Dermis microvascular lymphatic vessel endothelial cell (primary cell): ENCODE measurements at places on chromosomes 12 and 14. TPM values are rescaled to one million over a fixed set of nuclear protein-coding genes. Genes with fewer than 3 reads are reported as not detected.

The PTCSC3 gene
- not detected in 2 replicates for total RNA-seq

The RFLNA gene
- total RNA-seq = under 0.01 TPM in 2 replicates

The TCL1B gene
- total RNA-seq = not detected in 2 replicates

The ATL1 gene
- total RNA-seq = 0.76 and 0.90 TPM in 2 replicates

The RERGL gene
- total RNA-seq = not detected in 2 replicates

The DHH gene
- total RNA-seq = 0.25 and 0.39 TPM in 2 replicates

The SCN8A gene
- under 0.01 and 0.38 TPM in 2 replicates for total RNA-seq

The BTBD7 gene
- 18.1 and 26.4 TPM in 2 replicates for total RNA-seq

The GLT1D1 gene
- not detected in 2 replicates for total RNA-seq

The ASPG gene
- not detected in 2 replicates for total RNA-seq

The CCDC38 gene
- total RNA-seq = not detected in 2 replicates

The C12orf50 gene
- total RNA-seq = under 0.01 TPM in 1 of 2 replicates, not detected in the other

The NGB gene
- not detected in 2 replicates for total RNA-seq

The CD4 gene
- total RNA-seq = not detected in 2 replicates

The TAS2R46 gene
- total RNA-seq = 1.0 and 1.4 TPM in 2 replicates

The MUCL1 gene
- not detected in 2 replicates for total RNA-seq

The ADAM20 gene
- total RNA-seq = 0.13 and 0.76 TPM in 2 replicates

The SLC17A8 gene
- total RNA-seq = not detected in 2 replicates

The SIX4 gene
- 0.51 TPM in 2 replicates for total RNA-seq

The DBX2 gene
- total RNA-seq = not detected in 2 replicates

The CAPZA3 gene
- not detected in 2 replicates for total RNA-seq

The ERBB3 gene
- 0.25 and 0.26 TPM in 2 replicates for total RNA-seq

The ACYP1 gene
- 3.3 and 7.4 TPM in 2 replicates for total RNA-seq

The ERP27 gene
- total RNA-seq = 0.13 TPM in 1 of 2 replicates, not detected in the other

The SOCS2 gene
- 60.9 and 64.4 TPM in 2 replicates for total RNA-seq

The KRT2 gene
- not detected in 2 replicates for total RNA-seq

The MPHOSPH9 gene
- 23.1 and 37.7 TPM in 2 replicates for total RNA-seq

The G2E3 gene
- 10.1 and 10.5 TPM in 2 replicates for total RNA-seq

The C12orf54 gene
- not detected in 2 replicates for total RNA-seq

The STXBP6 gene
- 4.5 and 34.5 TPM in 2 replicates for total RNA-seq

The SERPINA10 gene
- total RNA-seq = not detected in 2 replicates

The AQP6 gene
- total RNA-seq = not detected in 2 replicates

The ANO2 gene
- total RNA-seq = 16.0 and 29.7 TPM in 2 replicates

The CLEC4C gene
- total RNA-seq = not detected in 2 replicates

The HELB gene
- total RNA-seq = 0.77 and 1.0 TPM in 2 replicates

The PRR13 gene
- total RNA-seq = 14.2 and 15.8 TPM in 2 replicates
